ENCODE measurements at places on chromosomes 2 and 18.

DNA sequence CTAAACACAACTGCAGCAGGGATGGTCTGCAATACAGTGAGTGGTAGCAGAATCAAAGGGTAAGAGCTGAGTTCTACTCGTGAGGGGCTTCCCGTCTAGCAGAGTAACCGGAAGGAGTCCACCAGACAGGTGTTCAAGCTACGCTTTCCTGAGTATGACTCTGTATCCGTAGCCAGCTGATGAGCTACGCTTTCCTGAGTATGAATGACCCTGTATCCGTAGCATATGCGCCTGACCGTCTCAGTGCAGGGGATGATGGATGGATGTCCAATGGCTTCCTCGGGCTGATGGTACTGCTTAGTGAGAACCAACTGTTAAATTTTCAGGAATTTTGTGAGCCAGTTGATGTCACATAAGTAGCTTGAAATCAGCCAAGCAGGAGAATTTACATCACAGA lies 244.1 kb upstream of the MYT1L start:
- no peak for DNase-seq

GRCh38 chr2:269356-270030 lies 4.7 kb downstream of the ACP1 start:
- no peak for DNase-seq

- no peak for DNase-seq
Observed at GRCh38 chr2:15780234-15780633, 160.1 kb upstream of the MYCN start.

- no peak for DNase-seq
Observed at GRCh38 chr2:9021563-9022211, 18.2 kb upstream of the MBOAT2 start.

GRCh38 chr2:121080013-121080772 lies 204.8 kb downstream of the TFCP2L1 start:
- no peak for DNase-seq

DNA sequence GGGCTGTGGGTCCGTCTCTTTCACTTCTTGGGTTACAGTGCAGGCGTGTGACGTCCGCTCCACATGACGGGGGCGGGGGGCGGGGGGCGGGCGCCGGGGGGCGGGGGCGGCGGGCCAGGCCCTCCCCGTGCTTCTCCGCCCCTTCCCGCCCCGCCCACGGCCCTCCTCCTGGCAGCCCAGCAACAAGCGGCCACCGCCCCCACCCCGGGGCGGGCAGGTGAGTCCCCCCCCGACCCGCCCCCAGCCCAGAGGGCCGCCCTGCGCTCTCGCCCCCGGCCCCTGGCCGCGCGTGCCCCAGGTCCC lies 3.6 kb downstream of the ZNF516 start:
- DNase-seq = peak; percentile 93

DNA sequence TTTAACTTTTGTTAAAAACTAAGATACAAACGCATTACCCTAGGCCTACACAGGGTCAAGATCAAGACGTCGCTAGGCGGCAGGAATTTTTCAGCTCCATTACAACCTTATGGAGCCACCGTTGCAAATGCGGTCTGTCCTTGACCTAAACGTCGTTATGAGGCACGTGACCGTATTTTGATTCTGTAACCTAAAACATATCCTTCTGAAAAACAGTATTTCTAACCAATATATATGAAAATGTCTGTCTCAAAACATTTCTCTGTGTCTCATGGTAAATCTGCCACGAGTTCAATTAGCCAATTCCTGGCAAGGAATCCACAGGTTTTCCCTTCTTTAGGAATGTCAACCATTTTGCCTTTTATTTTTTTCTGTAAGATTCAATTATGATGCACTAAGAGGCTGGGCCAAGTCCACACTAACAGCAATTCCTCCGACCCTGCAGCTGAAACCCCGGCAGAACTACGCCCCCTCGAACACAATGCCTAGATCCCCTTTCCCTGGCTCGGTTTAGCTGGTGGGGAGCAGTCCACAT lies 1.7 kb downstream of the RTN4 start:
- no peak for DNase-seq

DNA sequence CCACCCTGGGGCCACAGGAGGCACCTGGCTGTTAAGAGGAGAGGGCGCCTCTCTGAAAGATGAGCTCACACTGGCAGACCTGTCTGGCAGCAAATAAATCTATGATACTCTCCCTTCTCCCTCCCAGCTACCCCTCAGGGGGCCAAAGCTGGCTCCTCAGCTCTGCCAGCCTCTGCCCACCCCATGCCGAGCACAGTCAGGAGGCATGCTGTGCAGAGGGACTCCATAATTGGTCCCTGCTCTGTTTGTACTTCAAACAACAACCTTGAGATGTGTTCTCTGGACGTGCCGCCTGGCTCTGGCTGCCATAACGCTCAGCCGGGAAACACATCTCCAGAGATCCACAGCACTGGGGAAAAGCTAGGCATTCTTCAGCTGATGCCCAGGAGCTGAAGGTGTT lies 126.7 kb downstream of the GALNT14 start:
- DNase-seq = no peak

DNA sequence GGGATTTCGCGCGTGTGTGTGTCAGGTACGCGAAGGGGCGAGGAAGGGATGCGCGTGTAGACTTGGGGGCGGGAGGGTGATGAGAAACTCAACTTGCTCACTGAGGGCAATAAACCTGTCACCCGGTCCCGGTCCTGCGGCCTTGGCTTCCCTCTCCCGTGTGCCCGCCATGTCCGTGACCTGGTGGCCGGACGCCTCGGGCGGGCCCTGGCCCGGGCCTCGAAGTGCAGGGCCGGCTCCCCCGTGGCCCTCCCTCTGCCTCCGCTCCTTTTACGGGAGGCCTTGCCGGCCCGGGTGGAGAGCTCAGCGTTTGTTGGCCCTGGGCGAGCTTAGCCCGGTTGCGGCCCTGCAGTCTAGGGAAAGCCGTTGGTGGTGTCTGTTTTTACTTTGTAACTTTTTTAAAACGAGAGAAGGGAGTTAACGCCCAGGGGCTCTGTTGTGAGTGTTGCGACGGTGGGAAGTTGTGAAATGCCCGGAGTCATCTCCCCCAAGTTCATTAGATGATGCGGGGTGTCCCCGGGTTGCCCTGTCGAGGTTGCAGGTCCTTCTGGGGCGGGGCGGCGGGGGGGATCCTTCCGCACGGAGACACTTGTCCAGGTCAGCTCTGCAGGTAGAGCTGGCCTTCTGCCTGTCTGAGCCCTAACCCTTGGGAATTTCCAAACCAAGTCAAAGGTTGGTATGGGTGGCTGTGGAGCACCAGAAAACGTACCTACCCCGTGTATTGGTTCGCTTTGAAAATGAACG lies 883 bp downstream of the SMCHD1 start:
- peak; percentile 81 for DNase-seq

DNA sequence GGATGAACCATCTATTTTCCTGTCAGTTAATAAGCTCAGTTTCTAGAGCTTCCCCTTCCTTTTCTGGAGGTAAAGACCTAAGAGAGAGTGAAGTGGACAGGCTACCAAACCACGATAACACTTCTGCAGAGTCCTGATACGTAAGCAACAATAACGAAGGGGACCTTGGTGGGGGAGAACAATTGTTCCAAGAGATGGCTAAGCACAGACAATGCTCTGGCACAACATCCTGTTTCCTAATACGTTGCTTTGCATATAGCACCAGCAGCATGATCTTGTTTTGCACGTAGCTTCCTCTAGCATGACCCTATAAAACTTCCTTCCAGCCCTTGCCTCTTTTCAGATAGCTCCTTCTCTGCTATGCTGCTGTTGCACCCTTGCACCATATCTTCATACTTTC lies 247.3 kb downstream of the RAD51AP2 start:
- no peak for DNase-seq

- no peak for DNase-seq
Observed at GRCh38 chr2:207967121-207967520, 58.2 kb downstream of the PLEKHM3 start.
